Activated gamma-delta T cell (primary cell): ENCODE measurements at places on chromosomes 12 and 14.

- DNase-seq = no peak
These were observed 86.7 kb downstream of the BCL2L14 start for GRCh38 chr12:12157424-12157823.

DNA sequence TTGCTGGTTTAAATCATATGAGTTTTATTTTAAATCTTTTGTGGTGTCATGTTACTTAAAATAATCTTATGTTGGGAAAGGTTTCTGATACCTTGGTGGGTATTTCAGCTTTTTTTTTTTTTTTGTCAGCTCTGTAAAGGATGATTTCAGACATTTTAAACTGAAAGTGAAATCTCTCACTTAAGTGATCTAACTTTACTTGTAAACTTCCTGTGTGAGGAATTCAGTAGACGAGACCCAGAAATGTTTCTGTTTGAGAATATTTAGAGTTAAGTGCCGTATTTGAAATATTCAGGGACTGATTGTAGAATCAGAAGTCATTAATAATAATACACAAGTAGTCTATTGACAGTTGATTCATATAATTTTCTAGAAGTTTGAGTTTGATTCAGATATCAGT, 37.8 kb downstream of the PROX2 start:
- DNase-seq = no peak

- no peak for DNase-seq
These were observed 20.9 kb downstream of the SYNE3 start for GRCh38 chr14:95495538-95496025.

DNA sequence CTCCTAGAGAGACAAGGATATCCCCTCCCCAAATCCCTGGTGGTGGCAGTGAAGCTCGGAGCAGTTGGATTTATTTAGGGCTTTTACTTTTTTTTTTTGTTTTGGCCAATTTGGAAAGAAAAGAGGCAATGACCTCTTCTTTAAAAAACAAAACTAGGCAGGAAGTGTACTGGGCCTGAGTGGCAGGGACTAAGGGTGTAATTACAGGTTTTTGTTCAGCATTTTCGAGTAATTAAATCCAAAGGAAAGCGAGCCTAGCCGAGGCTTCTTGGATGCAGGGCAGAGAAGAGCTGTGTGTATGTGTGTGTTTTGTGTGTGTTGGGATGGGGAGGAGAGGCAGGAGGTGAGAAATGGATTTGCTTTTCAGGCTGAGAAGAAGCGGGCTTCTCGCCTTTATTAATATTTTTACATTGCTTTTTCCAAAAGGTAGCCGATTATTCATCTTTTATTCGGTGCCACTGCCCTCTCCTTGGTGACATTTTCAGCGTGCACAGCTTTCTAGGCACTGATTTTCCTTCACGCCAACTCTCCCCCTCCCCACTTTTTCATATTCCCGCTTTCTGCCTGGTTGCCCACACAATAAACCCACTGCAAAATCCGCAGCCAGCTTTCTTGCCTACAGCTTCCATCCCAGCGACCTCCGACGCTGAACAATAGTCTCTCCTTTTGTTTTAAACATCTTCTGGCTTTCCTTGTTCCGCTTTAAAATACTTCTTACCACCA, 8.9 kb upstream of the IRF2BPL start:
- DNase-seq = no peak

DNA sequence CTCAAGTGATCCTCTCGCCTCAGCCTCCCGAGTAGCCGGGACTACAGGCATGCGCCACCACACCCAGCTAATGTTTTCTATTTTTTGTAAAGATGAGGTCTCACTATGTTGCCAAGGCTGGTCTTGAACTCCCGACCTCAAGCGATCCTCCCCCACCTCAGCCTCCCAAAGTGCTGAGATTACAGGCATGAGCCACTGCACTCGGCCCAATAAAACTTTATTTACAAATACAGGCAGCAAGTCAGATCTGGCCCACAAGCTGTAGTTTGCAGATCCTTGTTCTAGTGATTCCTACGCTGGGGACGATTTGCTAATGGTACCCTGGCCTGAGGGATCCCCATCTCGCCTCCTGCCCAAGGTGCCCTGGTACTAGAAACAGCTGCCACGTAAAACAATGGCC, 74.6 kb downstream of the CCDC88C start:
- no peak for DNase-seq

DNA sequence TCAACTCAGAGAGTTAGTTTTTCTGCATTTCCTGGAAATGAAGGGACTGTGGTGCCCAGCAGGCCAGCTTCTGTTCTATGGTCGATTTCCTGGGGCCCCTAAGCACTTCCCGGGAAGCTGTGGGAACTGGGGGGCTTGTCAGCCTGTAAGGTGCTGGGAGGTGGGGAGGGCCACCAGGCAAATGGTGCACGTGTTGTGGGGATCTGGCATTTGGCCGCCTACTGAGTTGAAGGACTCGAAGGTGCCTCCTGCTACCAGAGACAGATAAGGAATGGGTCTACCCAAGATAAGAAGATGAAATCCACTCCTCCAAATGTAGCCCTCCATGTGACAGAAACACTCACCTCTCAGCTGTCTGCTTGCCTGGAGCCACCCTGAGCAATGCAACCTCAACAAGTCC, 341.7 kb downstream of the DPF3 start:
- DNase-seq = no peak

DNA sequence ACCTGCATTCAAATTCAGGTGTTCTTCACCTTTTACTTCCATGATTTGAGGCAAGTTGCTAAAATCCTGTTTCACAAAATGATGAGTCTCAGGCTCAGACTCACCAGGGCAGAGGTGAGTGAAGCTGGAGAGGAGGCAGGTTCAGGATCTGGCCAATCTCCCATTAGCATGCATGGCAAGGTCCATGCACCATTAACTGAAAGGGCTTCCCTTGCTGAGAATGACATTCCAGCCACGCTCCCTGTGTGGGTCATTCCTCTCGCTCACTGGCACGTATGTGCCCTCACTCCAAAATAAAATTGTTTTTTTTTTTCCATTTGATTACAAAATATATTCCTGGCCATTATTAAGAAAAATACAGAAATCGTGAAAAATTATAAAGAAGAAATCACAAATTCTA, 257.6 kb downstream of the C12orf75 start:
- DNase-seq = no peak

DNA sequence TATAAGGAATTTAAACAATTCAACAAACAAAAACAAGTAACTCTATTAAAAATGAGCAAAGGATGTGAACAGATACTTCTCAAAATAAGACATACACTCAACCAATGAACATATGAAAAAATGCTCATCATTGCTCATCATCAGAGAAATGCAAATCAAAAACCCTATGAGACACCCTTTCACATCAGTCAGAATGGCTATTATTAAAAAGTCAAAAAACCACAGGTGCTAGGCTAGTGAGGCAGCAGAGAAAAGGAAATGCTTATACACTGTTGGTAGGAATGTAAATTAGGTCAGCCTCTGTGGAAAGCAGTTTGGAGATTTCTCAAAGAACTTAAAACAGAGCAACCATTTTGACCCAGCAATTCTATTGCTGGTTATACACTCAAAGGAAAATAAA, 52.0 kb downstream of the NAV3 start:
- no peak for DNase-seq
